T-helper 1 cell (primary cell): ENCODE measurements at places on chromosomes 4 and X.

DNA sequence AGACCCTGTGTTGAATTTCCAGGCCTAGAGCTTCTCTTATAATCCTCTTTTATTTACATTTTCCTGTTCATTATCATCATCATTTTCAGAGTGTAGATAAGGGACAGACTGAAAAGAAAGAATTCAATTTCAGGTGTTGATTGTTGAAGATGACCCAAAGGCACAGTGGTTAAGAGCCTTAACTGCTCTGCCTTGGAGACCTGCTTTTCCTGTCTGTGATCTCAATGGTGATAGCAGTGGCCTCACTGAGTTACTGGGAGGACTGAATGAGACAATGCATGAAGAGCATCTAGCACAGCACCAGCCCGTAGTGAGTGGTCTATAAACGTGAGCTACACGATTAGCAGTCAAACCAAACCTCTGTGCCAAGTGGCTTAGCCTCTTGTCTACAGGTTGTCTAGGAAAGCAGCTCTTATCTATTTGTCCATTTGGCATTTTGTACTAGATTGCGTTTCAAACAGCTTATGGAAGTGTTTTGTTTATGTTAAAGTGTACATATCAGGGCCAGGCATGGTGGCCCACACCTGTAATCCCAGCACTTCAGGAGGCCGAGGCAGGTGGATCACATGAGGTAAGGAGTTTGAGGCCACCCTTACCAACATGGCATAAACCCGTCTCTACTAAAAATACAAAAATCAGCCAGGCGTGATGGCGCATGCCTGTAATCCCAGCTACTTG, 41.5 kb downstream of the SETD7 start:
- DNase-seq: no peak

- no peak for DNase-seq
Observed at GRCh38 chrX:56802921-56803849, 74.1 kb downstream of the NBDY start.

DNA sequence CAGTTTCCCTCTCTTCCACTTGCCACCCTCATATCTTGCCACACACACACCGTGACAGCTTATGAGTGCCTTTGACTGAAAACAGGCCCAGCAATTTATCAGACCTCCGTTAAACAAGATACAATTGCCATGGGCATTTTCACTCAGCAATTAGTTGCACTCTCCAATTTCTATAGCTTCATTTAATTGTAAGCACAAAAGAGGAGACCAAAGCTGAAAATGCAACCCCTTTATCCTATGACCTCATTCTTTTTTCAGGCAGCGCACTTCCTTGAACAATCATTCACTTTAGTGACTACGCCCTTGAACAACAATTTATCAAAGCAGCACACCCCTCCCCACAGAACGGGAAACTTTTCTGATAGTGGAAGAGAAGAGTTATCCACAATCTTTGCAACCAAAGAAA, 4.1 kb downstream of the POF1B start:
- DNase-seq: no peak

- DNase-seq: peak; percentile 25
Observed at GRCh38 chrX:46978341-46979291, 66.4 kb downstream of the JADE3 start.

DNA sequence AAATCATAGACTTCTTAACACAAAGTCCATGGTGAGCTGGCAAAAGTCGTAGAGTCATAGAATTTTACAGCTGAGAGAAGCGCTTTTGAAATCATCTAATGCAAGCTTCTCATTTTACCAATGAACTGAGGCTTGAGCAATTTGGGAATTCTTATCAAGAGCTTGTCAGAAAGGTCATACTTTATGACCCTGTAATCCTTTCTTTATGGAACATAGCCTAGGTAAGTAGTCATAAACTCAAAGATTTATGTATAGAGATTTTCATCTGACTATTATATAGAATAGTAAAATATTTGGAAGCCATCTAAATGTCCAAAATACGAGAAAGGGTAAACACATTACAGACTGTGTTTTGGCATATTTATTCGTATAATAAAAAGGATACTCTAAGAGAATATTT, 563.5 kb downstream of the PCDH7 start:
- DNase-seq: no peak

DNA sequence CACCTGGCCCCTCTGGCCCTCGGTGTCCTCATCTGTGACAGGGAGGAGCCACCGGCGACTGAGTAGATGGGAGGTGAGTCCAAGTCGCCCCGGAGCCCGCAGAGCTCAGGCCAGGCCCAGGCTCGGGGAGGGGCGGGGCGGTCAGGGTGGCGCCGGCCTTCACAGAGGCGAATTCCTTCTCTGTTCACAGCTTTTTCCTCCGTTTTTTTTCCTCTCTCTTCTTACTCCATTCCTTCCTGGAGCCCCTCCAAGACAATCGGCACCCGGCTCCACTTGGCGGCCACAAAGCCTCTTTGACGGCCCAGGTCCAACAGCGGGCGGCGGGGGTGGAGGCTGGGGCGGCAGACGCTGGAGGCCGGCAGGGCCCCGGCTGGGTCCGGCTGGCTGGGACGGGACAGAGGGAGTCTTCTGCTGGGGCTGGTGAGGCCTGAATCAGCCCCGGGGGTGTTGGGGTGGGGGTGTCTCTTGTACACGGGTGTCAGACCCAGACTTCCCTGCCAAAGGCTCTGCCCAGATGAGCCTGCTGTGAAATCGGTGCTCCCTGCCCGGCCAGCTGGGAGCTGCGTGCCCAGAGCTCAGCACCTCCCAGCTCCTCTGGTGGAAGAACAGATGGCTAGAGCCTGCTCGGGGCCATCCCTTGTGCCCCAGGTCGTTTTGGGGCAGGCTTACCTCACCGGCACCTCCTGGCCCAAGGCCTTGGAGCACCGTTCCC, 22.6 kb downstream of the FGFRL1 start:
- no peak for DNase-seq

DNA sequence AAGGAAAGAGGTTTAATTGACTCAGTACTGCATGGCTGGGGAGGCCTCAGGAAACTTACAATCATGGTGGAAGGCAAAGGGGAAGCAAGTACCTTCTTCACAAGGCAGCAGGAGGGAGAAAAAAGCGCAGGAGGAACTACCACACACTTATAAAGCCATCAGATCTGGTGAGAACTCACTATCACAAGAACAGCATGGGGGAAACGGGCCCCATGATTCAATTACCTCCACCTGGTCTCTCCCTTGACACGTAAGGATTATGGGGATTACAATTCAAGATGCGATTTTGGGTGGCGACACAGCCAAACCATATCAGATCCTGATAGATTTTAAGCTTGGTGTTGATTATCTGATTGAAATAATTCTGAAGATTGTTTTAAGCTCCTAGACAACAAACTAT, 218.7 kb downstream of the CBR4 start:
- no peak for DNase-seq

- DNase-seq: no peak
Observed at GRCh38 chr4:158169931-158170690, 2.7 kb downstream of the GASK1B start.

GRCh38 chr4:68249434-68249833, 3.9 kb upstream of the TMPRSS11B start:
- no peak for DNase-seq

GRCh38 chr4:110119337-110119736, 79.1 kb downstream of the ELOVL6 start:
- DNase-seq: no peak

DNA sequence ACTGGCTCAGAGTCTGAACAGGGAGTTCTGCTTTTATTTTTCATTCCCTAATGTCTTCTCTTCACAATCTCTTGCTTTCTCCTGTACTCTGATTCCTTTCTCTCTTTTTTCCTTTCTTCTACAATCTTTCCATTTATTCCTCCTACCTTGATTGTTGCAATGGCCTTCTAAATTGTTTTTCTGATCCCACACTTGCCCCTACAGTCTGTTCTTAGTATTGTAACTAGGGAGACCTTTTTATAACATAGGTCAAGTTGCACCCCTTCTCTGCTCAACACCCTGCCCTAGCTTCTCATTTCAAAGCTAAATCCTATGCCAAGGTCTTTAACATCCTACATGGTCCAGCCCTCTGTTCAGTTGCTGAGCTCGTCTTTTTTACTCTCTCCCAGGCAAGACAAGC, 277.9 kb downstream of the GBA3 start:
- no peak for DNase-seq

DNA sequence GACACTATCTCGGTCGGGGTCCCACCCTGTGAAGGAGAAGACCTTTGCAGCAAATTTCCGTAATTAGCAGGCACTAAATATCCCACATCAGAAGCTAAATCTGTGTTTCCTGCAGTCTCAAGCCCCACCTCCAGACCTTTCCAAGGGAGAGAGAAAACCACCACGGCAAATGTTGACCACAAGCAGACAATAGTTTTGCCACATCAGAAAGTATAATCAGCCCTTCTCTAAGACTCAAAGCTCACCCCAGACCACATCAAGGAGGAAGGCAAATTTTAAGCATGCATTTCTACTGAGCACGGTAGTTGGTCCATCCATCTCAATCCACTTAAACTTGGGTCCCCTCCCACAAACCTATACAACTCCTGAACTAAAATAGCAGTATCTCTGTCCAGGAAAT, 398.5 kb downstream of the GPM6A start:
- no peak for DNase-seq

DNA sequence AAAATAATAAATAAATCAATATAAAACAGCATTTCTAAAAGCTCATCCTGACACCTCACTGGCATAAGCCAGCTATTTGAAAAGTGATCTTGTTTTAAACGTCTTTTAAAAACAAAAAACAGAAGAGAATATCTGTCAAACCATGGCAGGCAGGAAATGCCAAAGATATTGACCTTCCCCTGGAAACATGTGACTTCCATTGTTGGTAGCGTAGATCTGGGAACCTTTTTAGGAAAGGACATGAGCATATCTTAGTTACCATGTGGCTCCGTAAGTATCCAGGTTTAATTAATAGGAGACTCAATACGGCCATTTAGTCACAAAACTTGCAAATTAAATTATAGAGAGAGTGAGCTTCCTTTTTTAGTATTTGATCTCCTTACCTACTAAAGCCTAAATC, 83.0 kb upstream of the KLHL4 start:
- DNase-seq: no peak

DNA sequence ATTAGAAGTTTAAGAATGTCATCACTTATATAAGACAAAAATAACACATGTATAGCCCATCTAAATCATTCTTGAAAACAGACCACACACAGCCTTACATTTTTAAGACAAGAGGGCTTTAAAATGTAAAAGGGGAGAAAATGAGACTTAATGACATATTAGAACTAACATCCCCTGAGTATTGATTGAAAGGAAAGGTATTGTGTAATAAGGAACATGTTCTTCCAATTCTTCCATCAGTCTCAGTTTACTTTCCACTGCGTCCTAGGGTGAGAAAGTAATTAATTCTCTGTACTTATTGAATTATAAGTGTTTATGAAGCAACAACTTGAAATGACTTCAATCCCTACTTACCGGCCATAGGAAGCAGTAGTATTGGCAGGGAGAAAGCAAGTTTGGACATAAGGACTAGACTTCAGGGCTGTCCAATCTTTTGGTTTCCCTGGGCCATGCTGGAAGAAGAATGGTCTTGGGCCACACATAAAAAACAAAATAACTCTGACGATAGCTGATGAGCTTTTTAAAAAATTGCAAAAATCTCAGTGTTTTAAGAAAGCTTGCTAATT, 202.7 kb upstream of the SPRY1 start:
- DNase-seq: no peak

GRCh38 chrX:6980981-6981380, 166.5 kb upstream of the STS start:
- DNase-seq: no peak

DNA sequence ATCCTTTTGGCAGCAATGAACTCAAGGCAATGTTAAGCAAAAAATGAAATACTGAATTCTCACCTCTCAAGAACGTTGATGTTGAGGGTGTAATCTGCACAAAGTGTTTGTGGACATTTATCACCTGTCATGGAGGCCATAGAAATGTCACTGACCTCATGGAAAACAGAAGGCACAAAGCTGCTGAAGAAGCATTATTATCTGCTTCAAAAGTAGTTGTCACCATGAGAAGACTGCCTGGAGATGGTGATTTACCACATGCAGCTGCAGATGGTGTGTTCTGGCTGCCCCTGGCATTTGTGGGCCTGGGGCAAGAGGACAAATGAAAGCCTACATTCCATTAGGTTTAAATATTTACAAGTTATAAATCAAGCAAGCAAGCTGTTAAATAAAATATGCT, 116.8 kb upstream of the RPS6KA3 start:
- no peak for DNase-seq

- DNase-seq: no peak
Observed at GRCh38 chrX:11187001-11187400, 75.9 kb downstream of the HCCS start.

- DNase-seq: no peak
Observed at GRCh38 chr4:76601791-76602190, 166.8 kb downstream of the SHROOM3 start.

GRCh38 chrX:40933706-40934425, 151.4 kb upstream of the USP9X start:
- no peak for DNase-seq

DNA sequence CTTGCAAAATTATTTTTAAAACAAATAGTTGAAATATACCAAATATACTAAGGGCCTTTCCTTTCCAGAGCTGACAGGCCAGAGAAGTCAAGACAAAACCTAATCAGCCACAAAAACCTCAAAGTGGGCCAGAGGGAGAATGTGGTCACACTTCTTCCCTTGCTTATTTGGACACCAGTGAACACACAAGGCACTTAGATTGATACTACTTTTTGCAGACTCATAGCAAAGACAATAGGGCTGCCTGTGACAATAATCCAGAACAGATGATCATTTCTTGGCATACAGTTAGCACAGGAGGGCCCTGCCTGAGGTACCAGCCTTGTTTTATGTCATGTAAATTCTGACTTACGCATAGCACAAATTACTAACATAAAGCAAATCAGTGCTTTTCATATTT, 215.7 kb upstream of the NEIL3 start:
- DNase-seq: no peak

- DNase-seq: no peak
Observed at GRCh38 chr4:14294611-14295010, 667.1 kb upstream of the BOD1L1 start.

DNA sequence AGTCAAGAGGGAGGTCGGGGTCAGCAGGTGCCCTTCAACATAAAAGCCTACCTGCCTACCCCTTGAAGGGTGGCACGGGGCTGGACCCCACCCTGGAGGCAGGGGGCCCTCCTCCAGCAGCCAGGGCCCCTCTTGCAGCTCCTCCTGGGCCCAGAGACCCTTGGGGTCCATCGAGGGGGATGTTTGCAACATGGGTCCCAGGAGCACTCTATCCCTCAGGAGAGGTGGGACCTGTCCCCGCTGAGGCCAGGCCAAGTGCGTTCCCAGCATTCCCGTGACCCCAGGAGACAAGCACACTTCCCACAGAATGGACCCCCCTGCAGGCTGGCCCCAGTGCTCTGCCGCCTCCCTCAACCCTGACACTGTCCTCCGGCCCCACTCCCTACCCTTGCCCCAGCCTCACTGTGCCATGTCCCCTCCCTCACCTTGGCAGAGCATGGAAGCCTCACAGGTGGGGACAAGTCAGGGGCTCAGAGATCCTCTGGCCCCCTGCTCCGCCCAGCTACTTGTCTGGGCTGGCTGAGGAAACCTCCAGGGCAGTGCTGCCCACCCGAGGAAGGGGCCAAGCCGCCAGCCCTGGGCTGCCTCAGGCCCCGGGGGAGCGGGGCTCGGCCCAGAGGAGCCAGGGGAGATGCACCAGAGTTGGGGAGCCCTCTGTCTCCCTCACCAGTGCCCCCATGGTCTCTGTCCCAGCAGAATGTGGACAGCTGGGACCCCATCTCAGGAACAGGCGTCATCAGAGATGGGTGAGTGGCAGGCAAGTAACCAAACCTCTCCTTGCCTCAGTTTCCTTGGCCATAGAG, 2.2 kb downstream of the MXD4 start:
- DNase-seq: no peak

- no peak for DNase-seq
Observed at GRCh38 chr4:174120446-174121295, 162.8 kb downstream of the FBXO8 start.
